Activated T-helper 1 cell treated with anti-CD3 and anti-CD28 coated beads, Interleukin-2, amount 50 U/mL, for 16 hours (primary cell): ENCODE measurements at places on chromosomes 7 and 10.

DNA sequence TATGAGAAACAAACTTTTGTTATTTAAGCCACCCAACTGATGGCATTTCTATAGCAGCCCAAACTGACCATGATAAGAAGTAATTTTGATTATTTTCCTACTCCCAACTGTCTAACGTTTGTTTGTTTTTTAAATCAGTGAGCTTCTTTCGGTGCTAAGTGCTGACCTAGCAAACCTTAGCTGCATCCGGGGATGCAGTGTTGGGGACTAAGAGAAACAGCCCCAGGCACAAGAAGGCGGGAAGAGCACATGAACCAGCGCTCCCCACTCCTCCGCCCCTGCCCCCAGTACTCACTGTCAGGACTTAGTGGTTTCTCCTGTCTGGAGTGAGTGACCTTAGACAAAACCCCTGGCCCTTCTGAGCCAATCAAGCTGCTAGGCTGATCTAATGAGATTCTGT, 168.8 kb downstream of the CALN1 start:
- DNase-seq: no peak

DNA sequence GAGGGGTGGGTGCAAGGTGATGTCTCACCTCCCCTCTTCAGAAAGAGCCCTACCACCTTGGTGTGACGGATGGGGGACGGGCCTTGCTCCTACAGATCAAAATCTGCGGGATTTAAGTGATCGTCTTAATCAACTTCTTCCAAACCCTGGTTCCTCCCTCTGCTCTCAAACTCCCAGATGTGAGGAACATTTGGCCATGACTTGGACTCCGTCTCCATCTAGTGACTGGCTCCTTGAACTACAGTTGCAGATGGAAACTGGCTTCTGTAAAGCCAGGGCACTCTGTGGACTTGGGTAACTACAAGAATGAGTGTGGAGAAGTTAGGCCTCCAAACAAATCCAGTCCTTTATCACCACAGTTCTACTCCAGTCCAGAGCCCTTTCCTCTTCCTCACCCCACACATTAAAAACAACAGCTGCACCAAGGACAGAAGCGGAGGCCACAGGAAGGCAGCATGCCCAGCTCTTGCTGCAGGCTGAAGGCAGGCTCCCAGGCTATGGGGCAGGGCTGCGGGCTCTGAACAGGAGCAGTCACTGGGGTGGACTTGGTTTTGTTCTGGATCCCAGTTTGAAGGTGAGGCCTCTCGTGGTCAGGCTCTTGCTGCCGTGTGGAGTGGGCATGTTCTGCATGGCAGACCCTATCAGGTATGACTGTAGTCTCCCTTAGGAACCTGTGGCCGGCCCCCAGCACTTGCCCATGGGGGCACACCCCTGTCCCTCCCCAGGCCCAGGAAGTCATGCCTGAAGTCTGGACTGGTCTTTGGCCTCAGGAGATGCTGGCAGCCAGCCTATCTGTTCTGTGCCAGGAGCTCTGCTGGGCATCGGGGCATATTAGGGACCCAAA, 79.4 kb downstream of the VWC2 start:
- no peak for DNase-seq

DNA sequence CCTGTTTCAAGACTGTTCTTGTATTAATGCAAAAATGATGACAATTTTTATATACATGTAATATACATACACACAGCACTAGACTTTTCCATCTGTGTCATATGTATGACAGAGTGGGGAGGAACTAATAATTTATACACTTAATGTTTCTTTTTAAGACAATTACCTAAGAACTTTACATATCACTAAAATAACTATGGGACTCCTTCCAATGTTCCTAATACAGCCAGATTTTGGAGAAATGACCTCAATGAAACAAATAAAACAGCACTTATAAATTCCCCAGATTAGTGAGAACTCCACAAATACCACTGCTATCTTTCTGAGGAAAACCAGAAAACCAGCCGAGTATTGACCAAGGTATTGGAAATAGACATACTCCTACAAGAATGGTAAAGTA, 199.4 kb downstream of the ELMO1 start:
- no peak for DNase-seq

DNA sequence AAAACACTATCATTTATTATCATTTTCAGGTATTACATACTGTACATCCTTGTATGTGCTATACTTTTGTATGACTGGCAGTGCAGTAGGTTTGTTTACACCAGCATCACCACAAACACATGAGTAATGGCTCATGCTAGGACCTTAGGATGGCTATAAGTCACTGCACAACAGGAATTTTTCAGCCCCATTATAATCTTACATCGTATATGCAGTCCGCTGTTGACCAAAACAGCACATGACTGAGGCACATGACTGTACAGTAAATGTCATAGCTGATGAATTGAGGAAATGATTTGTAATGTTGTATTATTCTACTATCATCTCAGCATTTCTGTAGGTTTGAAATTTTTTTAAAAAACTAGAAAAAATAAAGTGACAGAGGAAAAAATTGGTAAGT, 38.6 kb downstream of the BPGM start:
- no peak for DNase-seq

- DNase-seq: no peak
Measured at GRCh38 chr7:24127930-24128329, 156.1 kb upstream of the NPY start.

DNA sequence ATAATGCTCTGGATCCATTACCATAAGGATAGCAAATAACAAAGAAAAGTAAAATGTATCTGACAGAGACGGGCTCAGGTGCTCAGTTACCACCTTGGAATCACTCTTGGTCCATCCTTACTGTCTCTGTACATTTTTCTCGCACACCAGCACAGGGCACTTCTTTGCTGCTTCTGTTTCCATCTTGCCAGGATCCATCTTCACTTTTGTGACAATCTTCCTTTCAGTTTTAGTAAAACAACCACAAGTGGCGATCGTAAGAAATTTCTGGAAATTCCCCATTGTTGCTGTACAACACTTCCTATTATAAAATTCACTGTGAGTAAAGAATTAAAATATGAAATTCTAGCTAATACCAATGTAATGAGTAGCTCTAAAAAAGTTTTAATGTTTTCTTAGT, 695.5 kb downstream of the GRM8 start:
- DNase-seq: no peak

GRCh38 chr10:121138918-121139317, 287.8 kb downstream of the WDR11 start:
- DNase-seq: no peak

DNA sequence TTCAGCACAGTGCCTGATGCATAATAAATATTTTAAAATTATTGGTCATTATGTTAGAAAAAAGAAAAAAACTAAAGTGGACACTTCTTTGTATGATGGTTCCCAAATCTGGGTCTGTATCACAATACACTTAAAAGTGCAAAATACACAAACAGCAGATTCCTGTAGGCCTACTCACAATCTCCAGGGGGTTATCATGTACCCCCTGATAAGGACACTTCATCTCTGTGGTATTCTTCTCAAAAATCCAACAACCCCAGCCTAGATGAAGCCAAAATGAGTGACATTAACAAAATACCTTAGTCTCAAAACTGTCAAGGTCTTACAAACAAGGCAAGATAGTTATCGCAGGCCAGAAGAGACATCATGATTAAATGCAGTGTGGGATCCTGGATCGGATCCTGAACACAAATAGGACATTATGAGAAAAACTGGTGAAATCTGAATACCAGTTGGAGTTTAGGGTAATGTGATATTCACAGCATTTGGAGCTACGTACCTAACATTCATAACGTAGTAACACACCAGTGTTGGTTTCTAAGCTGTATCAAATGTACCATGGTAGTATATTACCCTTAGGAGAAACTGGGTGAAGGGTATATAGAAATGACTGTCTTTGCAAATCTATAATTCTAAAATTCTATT, 45.2 kb downstream of the NSUN6 start:
- DNase-seq: no peak

GRCh38 chr10:112395809-112396530, 22.1 kb downstream of the ACSL5 start:
- no peak for DNase-seq

- no peak for DNase-seq
Measured at GRCh38 chr7:79341902-79342301, 111.6 kb downstream of the MAGI2 start.

DNA sequence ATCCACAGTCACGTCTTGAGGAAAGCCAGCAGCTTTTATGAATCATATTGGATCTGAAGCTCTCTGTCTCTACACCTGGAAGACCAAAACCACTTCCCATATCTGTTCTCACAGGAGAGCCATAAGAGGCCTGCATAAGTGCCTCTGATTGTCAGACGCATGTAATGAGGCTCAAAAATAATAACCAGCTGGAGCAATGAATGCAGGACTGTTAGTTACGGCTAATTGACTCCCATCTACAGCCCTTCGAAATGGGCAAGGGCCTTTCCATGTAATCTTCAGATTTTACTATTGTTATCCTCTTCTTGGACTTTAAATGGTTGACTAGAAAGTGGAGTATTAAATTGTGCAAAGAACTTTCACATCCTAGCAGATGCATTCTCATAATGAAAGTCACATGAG, 4.4 kb upstream of the SEMA3C start:
- no peak for DNase-seq

DNA sequence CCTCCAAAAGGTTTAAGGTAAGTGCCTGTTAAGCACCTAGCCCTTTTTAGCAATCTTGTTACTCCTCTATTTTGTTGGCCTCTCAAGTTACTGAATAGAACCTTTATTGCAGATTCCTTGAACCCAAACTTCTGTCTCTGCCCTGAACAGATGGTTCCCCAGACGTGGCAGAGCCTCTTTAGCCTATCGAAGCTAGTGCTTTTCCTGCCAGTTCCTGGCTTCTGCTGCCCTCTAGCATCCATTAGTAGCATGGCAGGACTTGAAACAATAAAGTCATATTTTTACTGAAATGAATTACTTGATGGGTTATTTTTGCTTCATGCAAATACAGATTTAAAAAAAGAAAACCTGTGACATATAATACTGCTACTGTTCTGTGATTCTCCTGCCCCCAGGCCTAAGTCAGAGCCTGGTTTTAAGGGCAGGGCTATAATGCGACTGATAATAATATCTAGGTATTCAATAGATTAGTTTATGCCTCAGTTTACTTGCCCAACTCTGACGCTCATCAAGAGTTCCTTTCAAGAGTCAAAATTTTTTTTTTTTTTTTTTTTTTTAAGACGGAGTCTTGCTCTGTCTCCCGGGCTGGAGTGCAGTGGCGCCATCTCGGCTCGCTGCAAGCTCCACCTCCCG, 84.3 kb upstream of the PHF14 start:
- DNase-seq: no peak

GRCh38 chr7:24898691-24899090, 81.3 kb downstream of the OSBPL3 start:
- DNase-seq: no peak

DNA sequence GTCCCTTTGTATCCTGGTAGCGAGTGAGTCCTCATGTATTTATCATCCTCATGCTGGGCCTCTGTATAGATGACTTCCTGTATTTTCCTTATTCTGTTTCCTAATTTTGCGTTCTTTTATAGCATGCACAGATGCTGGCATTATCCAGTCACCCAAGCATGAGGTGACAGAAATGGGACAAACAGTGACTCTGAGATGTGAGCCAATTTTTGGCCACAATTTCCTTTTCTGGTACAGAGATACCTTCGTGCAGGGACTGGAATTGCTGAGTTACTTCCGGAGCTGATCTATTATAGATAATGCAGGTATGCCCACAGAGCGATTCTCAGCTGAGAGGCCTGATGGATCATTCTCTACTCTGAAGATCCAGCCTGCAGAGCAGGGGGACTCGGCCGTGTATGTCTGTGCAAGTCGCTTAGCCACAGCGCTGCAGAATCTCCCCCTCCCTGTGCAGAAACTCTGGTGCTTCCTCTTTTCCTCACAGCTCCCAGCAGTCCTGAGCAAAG, 183.1 kb upstream of the PRSS58 start:
- no peak for DNase-seq

- DNase-seq: no peak
Measured at GRCh38 chr10:83276971-83277370, 862.3 kb upstream of the GHITM start.

GRCh38 chr7:94422827-94423460, 28.2 kb downstream of the COL1A2 start:
- DNase-seq: no peak

DNA sequence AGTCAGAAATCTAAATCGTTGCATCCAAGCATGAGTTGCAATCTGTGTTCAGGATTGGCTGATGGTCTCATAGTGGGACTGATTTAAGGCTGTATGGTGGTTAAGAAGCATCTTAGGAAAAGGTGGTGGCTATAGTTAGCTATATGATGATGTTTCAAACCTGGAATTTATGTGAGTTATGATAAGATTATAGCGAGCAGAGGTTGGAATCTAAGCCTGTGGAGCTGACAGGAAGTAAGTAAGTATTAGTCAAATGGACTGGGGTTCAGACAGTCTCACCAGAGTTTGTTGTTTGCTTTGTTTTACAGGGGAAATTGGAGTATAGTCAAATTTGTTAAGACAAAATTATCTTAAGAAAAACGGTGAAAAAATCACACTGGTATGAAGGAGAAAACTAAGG, 56.7 kb downstream of the ANKRD7 start:
- no peak for DNase-seq

DNA sequence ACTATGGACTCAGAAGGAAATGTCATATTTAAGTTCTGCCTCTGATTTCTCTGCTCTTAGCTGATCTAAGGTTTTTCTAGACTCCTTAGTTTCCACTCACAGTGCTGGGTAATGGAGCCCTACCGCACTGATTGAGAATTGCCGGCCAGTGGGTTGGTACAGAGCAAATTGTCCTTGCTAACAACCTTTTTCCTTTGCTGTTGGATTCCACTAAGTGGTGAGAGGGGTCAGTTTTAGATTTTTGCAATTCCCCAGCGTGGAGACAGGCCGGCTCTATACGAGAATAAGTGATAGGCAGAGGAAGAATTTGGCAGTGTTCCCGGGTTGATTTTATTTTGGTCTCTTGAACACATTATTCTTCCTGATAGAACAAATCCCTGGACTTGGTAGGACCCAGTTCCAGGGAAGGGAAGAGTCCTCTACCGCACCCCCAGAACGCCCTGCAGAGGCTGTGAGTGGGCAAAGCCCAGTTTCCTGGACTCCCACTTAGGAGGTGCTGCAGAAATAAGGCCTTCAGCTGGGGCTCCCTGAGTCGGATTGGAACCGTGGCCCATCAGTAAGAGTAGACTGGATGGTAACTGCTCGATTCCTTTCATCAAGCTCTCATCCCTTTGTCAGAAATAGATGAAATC, 3.0 kb upstream of the NRP1 start:
- DNase-seq: no peak

- no peak for DNase-seq
Measured at GRCh38 chr7:1062296-1063294, 18.2 kb downstream of the GPR146 start.

GRCh38 chr7:155560982-155561686, 14.8 kb upstream of the CNPY1 start:
- DNase-seq: no peak

GRCh38 chr7:70944516-70944915, 187.4 kb upstream of the GALNT17 start:
- DNase-seq: no peak

DNA sequence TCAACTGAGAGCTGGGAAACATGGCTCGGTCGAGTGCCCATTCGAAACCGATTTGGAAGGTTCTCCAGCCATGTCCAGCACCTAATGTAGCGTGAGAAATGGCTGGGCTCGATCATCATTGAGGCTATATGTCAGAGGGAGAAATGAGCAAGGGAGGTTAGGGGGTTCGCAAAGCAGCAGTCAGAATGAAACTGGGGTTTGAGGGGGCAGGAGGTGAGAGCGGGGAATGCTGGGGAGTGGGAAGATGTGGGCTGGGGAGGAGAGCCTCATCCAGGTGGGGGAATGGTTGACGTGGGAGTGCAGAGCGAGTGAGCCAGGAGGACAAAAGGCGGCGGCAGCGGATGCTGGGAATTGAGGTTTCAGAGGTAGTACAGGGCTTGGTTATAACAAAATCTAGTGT, 34.8 kb upstream of the GALNTL5 start:
- DNase-seq: no peak
